ENCODE measurements at places on chromosomes 1 and 21.

DNA sequence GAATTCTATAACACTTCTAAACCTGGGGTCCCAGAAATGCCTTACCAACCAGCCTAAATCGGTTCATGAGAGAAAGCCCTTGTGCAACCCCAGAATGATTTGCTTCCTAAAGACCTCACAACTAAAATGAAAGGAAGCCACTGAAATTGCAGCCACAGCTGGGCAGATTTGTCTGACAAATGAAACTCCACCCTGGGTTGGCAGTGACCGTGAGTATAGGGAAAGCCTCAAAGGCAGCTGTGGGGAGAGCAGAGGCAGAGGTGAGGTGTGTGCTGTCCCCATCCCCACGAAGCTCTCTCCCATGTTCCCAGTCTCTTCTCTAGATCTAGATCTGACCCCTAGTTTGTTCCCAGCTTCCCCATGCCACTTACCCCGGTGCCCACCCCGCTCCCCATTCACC is 23.1 kb downstream of the RHBDL2 start:
- no peak for DNase-seq

DNA sequence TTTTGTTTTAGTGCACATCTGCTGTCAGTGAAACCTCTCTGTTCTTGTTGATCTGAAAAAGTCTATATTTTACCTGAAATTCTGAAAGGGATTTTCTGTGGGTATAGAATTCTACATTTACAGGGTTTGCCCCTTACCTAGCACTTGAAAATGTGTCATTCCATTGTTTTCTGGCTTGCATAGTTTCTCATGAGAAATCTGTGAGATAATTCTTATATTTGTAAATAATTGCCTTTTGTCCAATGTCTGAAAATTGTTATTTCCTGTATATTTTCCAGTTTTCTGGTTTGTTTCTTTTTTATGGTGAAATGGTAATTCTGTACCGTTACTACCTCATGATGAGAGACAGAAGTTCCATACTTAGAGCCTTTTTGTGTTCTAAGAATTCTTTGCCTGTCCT is 11.8 kb upstream of the SCAF4 start:
- no peak for DNase-seq

DNA sequence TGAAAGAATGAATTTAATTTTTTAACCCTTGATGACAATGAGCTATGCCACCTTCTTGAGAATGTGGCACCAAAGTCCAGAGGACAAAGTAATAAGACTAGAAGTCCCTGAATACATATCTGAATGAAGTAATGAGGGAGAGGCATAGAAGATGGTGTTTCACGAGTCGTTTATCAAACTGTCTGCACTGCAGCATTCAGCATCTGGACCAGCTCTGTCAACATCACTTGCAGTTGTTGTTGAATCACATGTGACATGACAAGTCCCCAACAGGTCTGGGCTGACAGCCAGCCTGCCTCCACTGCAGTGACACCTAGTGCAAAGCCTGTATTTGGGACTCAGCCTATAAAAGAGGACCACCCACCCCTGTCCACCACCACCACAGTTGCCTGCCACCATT is 17.3 kb upstream of the GALNT2 start:
- no peak for DNase-seq

GRCh38 chr1:174174461-174175329 is 15.4 kb downstream of the RABGAP1L start:
- no peak for DNase-seq

- no peak for DNase-seq
Observed at GRCh38 chr1:203272633-203273205, 32.6 kb upstream of the BTG2 start.

DNA sequence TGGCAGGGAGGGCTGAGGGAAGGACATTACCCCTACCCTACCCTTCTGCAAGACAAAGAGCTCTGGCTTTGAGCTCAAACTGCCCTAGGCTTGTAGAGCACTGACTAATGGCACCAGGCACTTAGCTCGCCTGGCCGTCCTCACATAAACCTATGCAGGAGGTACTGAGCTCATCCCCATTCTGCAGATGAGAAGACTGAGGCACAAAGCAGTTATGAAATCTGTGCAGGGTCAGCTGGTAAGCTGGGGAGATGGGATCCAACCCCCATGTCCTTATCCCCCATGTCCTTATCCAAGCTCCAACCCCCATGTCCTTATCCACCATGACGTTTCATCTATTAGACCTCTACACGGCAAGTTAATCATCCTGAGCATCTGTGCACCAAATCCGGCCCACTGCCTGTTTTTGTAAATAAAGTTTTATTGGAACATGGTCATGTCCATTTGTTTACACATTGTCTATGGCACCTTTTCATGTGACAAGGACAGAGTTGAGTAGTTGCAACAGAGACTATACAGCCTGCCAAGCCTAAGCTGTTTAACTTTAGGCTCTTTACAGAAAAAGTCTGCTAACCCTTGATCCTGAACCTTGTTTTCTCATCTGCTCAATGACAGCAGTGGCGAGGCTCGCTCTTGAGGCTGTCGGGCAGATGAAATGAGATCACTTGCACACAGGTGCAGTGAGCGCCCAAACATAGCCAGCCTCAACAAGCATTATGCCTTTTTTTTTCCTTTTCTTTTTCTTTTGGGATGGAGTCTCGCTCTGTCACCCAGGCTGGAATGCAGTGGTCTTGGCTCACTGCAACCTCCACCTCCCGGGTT is 86.8 kb downstream of the FBXO2 start:
- no peak for DNase-seq

DNA sequence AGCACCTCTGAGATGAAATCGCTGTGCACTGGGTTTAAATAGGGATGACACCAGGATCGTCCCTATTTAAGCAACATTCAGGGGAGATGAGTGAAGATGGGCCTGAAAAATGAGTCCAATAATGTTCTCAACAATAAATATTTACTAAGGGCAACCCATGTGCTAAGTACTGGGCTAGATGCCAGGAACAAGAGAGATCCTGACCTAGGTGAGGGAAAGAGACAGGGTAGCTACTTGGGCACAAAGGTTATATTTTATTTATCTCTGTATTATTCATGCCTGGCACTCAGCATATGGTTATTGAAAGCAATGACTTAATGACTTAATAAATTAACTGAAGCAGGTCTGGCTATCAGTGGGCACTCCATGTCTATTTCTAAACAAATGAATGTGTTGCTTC is 27.4 kb upstream of the AVPR1B start:
- no peak for DNase-seq

DNA sequence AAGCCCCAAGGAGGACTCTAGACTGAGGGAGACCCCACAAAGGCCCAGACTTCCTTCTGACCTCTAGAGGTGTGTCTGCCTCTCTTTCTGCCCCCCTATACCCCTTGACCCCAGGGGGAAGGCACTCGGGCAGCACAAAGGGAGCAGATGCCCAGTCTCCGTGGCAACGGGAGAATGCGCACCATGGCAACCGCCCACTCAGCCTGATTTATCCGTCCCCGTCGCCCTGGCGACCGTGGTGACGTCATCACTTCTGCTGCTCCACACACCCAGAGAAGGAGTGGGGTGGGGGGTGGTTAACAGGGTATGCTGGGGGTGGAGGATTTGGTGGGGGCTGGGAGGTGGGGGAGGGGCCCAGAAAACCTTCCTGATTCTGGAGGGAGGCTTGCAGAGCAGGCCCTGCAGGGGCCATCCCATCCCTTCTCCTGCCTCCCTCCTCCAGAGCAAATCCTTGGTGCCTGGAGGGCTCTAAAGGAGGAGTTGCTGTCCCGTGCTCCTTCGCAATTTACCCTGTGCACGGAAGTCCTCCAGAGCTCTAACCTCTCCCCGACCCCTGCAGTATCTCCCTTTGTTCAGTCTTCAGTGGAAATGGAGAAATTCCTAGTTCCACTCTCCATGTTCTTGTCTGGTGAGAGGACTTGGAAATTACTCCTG is 6.3 kb downstream of the CELF3 start:
- no peak for DNase-seq

DNA sequence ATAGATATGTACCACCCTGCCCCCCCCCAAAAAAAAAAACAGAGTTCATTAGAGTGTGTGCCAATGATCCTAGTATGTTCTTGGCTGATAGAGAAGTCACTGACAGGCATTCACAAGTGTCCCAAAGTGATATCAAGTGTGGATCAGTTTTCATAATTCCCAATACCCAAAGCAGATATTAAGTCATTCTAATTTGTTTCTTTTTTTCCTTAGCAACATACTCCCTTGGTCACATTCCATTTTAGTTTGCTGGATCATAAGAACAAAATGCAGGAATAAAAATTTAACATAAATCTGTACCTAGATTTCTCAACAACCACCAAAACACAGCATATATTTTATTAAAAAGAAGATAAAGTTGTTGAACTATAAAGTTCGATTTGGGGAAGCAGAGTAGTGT is 129.8 kb upstream of the PALMD start:
- no peak for DNase-seq

DNA sequence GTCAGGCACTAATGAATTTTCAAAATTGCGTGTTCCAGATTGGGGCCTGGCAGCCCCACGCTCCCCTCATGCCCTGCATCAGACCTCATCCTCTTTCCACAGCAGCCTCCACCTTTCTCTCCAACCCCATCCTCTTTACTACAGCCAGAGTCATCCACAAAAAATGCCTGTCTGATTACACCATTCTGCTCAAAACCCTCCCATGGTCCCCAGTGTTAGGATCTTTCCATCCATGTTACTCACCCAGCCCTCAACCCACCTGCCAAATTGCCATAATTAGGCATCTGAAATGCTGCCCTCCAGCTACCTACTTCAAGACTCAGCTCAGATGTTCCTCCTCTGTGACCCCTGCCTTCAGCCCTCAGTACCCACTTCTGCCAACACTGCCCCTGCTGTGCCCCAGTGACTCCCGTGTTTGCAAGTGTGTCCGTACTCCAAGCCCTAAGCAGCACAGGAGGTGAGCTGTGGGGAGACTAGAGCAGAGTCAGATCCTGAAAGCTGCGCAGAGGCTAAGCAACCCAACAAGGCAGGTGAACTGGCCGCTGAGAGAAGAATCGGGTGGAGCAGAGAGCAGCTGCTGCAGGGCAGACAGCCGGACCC is 715 bp upstream of the ARTN start:
- no peak for DNase-seq

DNA sequence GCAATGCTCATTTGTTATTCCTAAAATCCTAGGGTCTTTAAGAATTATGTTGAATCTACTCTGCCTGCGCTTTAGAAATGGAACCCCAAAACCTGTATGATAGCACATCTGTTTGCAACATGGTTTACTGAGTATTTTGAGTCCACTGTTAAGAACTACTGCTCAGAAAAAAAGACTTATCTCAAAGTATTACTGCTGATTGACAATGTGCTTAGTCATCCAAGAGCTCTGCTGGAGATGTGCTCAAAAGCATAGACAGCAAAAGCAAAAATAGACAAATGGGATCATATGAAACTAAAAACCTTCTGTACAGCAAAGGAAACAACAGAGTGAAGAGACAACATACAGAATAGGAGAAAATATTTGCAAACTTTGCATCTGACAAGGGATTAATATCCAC is 107.0 kb downstream of the CTH start:
- no peak for DNase-seq

- no peak for DNase-seq
Observed at GRCh38 chr1:151501474-151501873, 9.7 kb upstream of the CGN start.

- no peak for DNase-seq
Observed at GRCh38 chr1:206847946-206848345, 17.5 kb upstream of the IL20 start.

DNA sequence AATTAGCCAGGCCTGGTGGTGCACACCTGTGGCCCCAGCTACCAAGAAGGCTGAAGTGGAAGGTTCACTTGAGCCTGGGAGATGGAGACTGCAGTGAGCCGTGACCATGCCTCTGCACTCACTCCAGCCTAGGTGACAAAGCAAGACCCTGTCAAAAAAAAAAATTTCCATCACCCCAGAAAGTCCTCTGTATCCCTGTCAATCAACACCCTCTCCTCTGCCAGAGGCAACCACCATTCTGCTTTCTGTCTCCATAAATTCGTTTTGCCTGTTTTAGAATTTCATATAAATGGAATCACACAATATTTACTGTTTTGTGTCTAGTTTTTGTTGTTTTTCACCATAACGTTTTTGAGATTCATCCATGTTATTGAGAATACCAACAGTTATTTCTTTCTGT is 141.6 kb upstream of the SLC45A1 start:
- DNase-seq, result no peak

- no peak for DNase-seq
Observed at GRCh38 chr1:58469016-58469415, 77.5 kb downstream of the OMA1 start.

- DNase-seq, result no peak
Observed at GRCh38 chr1:152774875-152775274, at the start of gene LCE1F. LCE1F (plus strand) TSS chr1:152775140; CDS start chr1:152776372, 1,232 bp downstream.

- no peak for DNase-seq
Observed at GRCh38 chr1:28582248-28582615, 9.8 kb upstream of the RAB42 start.

DNA sequence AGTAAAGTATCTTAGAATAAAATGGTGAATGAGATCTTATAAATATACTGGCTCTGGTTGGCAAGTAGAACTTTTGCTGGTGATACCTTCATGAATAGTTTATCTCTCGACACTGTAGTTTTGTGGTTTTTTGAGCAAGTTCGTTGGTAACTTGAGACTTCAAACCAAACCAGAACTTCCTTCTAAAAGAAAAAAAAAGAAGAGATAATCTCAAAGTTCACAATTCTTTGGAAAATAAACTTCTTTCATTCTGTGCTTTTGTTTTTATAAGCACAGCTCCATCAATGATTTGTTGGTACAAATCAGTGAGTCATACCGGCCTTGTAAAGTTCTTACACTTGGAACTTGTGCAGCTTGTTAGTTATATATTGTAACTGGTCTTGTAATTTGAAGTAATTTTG is 2.3 kb downstream of the HIPK1 start:
- DNase-seq, result peak; percentile 77

DNA sequence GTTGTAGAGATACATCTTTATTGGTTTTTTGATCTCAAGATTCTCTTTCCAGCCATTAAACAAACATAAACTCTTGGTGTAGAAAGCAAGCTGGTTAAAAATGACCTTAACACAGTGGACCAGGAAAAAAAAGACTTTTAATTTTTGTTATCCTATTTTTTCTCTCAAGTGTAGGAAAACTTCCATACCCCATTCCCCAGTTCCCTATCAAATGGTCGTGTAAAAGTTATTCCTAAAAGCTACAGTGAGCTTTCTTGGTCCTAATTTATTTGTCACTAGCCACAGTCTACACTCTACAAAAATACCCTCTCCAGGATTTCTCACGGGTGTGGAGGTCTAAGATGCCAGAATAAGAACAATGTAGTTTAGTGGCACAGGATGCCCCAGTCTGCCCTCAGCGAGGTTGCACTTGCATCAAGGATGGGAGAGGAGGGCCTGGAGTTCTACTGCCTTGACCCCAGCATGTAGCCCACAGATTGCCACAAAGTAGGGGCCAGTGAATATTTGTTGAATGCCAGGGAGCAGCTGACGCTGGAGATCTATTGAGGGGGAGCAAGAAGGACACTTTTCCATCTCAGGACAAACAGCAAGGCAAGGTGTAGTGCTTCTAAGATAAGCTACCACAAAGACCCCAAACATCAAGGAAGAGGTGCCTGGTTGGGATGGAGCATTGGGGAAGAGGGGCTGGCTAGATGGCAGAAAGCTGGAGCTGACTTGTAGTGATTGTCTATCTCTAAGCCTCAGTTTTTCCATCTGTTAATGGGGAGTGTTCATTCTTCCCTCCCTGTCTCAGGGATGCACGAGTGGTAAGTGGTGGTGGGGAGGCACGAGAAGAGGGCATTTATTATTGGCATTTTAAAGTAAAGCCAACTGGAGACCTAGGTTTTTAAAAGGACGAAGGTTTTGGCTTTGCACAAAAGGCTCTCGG is 1.8 kb downstream of the MYCL start:
- no peak for DNase-seq

GRCh38 chr1:30253807-30254440 is 469.5 kb downstream of the MATN1 start:
- DNase-seq, result no peak
